ENCODE measurements at places on chromosomes 12 and 14.

GRCh38 chr14:78327426-78328221 is 157.5 kb downstream of the NRXN3 start:
- DNase-seq, result no peak

GRCh38 chr12:110234331-110234751 is 46.7 kb upstream of the ATP2A2 start:
- no peak for DNase-seq

DNA sequence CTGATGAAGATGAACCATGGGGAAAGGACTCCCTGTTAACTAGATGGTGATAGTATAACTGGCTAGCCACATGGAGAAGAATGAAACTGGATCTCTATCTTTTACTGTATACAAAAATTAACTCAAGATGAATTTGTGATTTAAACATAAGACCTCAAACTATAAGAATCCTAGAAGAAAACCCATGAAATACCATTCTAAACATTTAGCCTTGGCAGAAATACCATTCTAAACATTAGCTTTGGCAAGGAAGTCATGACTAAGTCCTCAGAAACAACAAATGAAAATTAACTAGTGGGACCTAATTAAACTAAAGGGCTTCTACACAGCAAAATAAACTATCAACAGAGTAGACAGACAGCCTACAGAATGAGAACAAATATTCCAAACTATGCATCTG is 28.4 kb upstream of the NOVA1 start:
- no peak for DNase-seq

- DNase-seq, result no peak
These were observed 20.3 kb downstream of the HEBP1 start for GRCh38 chr12:12979731-12980259.

- DNase-seq, result no peak
These were observed 3.3 kb downstream of the MTA1 start for GRCh38 chr14:105422695-105423487.

DNA sequence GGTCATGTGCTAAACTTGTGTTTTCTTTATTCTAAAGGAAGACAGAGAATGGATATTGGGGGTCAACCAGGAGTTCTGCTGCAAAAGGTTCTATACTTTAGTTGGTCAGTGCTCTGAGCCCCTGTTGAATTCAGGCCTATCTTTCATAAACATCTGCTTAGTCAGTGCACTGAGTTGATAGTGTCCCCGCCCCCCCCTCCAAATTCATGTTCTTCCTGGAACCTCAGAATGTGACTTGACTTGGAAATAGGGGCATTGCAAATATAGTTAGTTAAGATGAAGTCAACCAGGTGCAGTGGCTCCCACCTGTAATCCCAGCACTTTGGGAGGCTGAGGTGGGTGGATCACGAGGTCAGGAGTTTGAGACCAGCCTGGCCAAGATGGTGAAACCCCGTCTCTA is 23.3 kb downstream of the CHST11 start:
- DNase-seq, result no peak

- no peak for DNase-seq
These were observed 72.5 kb downstream of the PHLDA1 start for GRCh38 chr12:75959060-75959459.

DNA sequence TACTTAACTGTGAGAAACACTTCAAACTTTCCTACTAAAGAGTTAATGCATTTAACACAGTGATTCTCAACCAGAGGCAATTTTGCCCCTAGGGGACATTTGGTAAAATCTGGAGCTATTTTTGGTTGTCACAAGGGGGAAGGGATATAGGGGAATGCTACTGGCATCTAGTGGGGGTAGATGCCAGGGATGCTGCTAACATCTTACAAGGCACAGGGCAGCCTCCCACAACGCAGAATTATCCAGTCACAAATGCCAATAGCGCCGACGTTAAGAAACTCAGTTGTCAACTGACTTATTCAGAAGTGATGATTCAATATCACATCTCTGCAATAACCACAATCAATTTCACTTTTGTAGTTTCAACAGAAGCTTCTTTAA is 2.0 kb downstream of the EEA1 start:
- DNase-seq, result peak; percentile 32

- DNase-seq, result no peak
These were observed 77.1 kb upstream of the PLXNC1 start for GRCh38 chr12:94071258-94071657.

DNA sequence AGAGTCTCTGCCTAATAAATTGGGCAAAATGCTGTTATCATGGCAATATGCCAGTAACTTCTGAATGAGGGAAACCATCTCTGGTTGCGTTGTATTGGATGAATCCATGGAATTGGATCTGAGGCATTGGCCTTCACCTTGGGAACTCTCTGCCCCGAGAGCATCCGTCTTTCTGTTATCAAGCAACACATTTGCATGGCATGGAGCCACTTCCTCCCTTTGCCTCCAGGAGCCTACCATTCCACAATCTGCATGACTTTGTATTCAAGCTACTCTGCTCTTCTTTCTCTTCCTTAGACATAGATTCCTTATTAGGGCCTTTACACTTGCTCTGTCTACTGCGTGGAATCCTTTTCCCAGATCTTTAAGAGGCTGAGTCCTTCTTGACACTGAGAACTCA is 57.2 kb downstream of the RIC8B start:
- no peak for DNase-seq

DNA sequence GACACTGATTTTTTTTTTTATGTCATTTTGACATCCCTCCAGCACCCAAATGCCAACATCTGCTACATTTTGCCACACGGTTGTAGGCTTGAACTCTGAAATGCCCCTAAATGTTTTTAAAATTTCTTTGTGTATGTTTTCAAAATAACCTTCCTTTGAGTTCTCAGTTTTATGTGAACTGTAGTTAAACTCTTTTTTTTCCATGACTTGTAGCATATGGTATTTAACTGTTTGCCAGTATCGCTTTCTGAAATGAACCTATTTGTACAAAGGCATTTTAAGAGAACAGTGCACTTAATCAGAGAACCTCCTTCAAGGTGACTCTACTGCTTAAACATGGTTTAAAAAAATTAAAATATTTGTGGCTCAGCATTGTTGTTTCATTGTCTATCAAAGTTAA is 61.5 kb downstream of the PDE3A start:
- DNase-seq, result no peak

GRCh38 chr12:59763835-59764234 is 168.0 kb downstream of the SLC16A7 start:
- DNase-seq, result no peak

DNA sequence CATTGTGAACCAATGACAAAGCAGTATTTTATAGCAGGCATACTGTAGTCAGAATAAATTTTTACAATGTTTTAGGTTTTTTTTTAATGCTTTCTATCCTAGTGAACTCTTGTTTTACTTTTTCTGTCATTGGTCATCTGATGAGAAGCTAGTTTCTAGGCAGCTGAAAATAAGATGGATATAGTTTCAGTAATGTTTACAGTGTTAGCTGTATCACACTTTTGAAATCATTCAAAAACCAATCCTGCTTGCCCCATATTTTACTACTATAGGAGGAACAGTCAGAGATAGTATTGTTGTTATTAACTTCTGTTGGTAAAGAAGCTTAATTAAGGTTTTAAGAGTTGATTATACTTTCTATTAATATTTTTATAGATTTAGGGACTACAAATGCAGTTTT is 24.5 kb downstream of the USP15 start:
- DNase-seq, result no peak

- DNase-seq, result no peak
These were observed 7.0 kb downstream of the ZNF839 start for GRCh38 chr14:102326583-102326982.

- DNase-seq, result no peak
These were observed 12.5 kb downstream of the TIMM9 start for GRCh38 chr14:58414845-58415244.

DNA sequence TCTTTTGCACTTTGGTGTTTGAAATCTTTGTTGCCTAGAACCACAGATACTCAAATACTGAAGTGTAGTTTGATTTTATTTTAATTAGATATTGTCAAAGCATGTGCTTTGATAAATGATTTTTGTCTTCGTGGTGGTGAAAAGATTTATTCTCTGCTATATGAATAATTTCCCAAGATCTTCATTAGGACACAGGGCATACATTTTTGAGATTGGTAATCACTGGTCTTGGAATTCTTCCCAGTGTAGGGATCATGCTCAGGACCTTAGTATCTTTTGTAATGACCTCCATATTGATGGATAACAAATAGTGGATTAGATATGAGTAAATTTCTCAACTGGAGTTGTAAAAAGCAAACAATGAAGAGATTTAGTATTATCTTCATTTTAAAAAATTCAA is 28.2 kb downstream of the TBK1 start:
- no peak for DNase-seq

DNA sequence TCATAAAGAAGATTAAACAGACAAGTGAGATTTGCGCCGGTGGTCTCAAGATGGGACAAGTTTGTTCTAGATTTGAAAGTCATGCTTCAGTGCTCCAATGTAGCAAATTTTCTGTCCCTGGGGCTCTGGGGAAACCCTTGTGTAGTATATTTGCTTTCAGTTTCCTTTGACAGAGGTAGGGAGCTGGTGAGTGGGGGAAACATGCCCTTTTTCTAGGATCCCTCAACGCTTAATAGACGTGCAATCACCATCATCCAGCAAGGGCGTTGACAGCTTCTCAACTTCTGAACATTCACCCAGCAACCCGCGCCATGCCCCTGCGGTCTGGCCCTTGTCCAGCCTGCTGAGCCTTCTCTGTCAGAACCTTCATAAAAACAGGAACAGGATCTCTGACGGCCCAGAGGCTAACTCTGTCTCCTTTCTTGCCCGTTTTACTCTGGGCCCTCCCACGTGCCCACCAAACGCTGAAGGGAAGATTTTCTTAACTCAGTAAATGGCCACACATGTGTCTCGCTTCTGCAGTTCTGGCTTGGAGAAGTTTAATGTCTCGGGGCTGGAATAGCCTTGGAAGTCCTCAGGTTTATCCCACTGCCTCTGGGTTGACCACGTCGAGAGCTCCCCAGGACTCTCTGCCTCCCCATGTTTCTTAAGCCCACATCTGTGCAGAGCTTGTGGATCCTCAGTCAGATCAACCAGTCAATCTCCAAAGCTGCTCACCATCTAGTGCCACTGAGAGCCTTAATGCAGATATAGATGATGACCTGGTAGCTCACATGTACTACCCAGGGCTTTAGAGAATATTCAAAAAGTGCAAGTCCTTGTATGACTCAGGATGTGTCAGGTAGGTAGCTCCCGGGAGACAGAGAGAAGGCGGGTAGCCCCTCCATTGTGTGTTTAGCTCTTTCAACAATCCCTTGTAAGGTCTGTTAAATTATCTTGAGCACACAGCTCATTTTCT is 58.1 kb upstream of the CCND2 start:
- no peak for DNase-seq

GRCh38 chr12:26101350-26101734 is 23.5 kb downstream of the BHLHE41 start:
- no peak for DNase-seq

- no peak for DNase-seq
These were observed 730 bp downstream of the CLSTN3 start for GRCh38 chr12:7130701-7131501.

- DNase-seq, result no peak
These were observed 58.0 kb downstream of the EEA1 start for GRCh38 chr12:92871116-92871515.

- no peak for DNase-seq
These were observed 5.8 kb downstream of the NFE2 start for GRCh38 chr12:54294953-54295566.

GRCh38 chr12:46452776-46453175 is 80.2 kb upstream of the SLC38A2 start:
- DNase-seq, result no peak

- no peak for DNase-seq
These were observed 27.4 kb upstream of the DIP2B start for GRCh38 chr12:50477241-50477832.

- DNase-seq, result no peak
These were observed 44.0 kb upstream of the PLBD1 start for GRCh38 chr12:14611640-14612203.

DNA sequence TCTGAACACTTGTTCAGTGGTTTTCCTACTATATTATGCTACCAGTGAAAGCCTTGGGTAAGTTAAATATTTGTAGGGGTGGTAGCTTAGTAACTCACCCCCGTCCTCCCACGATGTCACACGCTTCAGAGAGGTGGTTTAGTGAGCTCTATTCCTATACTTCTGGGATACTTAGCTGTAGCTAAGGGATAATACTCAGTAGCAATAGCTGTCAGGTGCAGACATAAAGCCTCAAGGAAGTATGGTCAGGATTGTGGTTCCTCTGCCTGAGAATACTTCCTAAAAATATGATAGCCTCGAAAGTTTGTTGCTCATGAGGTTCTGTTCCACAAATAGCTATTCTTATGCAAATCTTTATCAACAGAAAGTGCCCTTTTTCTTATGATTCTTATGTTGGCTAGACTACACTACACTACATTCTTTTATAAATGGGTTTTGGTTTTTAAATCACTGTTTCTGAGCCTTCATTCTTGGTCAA is 11.9 kb downstream of the DLST start:
- DNase-seq, result no peak

GRCh38 chr12:3119192-3119755 is 42.1 kb downstream of the TSPAN9 start:
- no peak for DNase-seq

GRCh38 chr12:30438601-30439041 is 257.0 kb downstream of the IPO8 start:
- no peak for DNase-seq

GRCh38 chr14:51564986-51565604 is 86.6 kb upstream of the FRMD6 start:
- no peak for DNase-seq

DNA sequence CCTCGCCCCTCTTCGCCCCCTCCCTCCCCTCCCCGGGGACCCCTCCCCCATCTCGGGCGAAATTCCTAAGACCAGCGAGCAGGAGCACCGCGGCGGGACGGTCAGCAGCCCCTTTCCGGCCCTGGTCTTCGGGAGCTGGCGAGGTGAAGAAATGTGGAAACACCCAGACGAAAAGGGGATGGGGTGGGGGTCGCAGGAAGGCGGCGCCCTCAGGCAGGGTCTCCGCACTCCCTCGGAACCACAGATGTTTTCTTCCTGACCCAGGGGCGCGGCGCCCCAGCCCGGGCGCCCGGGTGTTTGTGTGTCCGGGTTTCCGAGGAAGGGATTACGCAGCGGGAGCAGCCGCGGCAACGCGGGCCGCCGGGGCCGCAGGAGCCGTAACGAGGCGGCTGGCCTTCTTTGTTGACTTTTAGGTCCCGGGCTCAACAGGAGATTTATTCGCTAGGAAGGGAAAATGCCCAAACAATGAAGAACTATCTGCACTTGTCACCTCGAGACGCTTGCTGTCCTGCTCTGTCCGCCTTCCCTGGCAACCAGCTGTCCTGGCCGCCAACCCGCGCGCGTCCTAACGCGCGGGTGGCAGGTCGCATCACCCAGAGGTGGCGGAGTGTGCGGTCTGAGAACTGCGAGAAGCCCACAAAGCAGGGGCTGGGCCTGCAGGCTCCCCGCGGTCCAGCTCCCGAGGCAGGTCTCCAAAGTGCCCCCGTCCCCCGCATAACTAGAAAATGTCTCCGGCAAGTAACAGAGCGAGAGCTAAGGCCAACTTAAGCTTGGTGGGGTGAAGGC is 7.0 kb downstream of the FOXA1 start:
- no peak for DNase-seq

- DNase-seq, result no peak
These were observed 96.7 kb downstream of the SLC25A47 start for GRCh38 chr14:100419856-100420255.

DNA sequence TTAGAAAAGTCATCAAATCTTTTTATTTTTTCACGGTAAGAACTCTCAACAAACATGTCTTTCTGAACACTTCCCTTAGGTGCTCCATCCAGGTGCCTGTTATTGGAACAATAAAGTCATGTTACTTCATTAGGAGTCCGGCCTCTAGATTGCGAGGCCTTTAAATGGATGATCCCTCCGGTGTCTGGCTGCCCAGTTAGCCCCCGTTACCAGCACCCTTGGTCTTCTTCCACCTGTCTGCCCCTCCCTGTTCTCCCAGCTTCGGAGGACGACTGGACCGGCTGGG is 593 bp upstream of the PA2G4 start:
- DNase-seq, result no peak

Measured in stimulated activated CD8-positive, alpha-beta memory T cell treated with anti-CD3 and anti-CD28 coated beads, Interleukin-15, amount 100 ng/mL, for 4 hours (primary cell).